ENCODE measurements at places on chromosomes 1 and 21.

DNA sequence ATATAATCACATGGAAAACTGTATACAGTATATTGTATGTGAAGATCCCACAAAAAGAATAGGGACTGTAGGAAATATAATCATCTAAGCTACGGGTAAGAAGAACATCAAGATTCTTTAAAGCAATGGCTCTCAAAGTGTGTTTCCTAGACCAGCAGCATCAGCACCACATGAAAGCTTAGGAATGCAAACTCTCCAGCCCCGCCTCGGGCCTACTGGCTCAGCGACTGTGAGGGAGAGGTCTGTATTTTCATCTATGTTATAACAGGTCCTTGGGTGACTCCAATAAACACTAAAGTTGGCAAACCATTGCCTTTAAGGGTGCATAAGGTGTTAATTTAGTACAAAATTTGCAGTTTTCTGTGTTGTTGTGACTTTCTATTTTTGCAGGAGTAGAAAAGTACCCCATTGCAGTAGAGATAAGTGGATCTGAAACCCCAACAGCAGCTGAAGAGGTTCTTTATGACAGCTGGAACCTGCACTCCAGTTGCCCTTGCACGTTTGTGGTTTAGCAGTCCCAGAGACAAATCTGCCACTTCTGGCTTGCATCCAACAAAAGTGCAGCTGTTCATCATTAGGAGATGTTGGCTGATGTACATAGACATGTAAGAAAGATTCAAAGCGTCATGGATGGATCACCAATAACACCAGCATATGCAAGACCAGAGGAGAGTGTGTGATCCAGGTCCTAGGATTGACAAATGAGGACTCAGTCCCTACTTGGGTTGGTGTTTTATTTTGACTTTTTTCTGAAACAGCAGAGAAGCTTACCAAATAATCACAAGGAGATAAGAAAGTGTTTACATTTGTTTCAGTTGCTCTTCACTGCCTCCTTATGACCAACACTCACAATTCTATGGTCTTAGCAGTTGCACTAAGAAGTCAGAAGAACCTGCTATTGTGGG lies 15.9 kb upstream of the IFNAR1 start:
- no peak for DNase-seq

DNA sequence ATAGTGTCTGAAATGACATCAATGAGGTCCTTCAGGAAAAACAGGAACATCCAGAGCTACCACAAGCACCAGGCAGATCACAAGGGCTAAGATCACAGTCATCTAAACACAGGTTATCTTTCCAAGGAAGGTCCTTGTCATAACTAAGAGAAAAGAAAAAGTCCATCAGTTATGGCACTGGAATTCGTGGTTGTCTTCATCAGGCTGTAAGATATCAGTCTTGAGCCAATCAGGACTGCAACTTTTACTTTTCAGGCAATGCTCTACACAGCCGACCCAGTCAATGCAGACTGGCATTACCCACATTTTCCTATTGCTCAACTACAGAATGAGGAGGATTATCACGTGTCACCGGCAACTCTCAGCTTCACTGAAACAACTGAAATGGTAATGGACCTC lies 26.4 kb downstream of the SORT1 start:
- DNase-seq: no peak

DNA sequence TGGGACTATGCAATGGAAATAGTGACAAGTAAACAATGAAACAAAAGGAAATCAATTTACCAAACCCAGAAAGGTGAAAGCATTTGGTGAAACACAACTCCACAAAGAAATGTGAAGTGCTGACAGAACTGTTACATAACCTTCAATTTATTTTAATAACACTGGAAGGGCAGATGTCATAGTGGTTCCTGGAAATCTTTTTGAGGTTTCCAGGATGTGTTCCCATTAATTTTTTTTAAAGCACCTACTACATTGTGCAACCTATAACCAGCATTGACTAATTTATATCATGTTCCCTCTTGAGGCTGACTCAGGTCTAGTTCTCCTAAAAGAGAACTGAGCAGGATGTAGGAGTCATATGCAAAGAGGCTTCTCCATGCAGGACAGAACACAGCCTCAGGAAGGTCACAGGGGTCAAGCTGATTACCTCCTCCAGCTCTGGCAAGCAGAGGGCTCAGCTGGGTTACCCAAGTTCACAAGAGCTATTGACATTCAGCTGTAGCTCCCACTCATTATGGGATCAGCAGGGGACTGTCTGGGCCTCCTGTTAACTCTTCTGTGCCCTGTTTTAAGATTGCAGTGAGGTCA lies 157.1 kb upstream of the NRIP1 start:
- DNase-seq: no peak

DNA sequence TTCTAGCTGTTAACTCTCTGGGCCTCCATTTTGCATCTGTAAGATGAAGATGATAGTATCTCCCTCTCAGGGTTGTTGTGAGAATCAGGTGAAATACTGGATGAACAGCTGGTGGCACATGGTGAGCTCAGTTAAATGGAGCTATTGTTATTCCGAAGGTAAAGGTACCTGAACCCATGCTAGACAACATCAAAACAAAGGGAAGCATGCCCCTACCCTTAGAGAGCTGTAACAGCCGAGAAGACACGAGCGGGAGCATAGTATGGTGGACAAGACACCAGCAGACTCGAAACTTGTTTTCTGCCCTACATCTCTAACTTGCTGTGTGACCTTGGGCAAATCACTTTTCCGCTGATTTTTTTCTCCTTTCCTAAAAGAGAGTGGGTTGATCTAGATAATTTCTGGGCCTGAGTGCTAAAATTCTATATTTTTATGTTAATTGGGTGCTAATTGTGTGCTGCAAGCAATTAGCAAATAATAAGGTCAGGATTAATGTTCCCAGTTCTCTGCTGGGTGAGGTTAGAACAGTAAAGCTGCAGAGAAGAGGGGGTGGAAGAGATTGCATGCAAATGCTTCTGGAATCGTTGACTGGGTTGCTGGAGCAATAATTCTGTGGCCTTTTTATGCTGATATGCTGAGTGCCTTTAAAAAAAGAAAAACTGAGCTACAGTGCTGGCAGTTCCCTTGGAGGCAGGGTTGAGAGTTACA lies 10.8 kb downstream of the TMEM200B start:
- no peak for DNase-seq

DNA sequence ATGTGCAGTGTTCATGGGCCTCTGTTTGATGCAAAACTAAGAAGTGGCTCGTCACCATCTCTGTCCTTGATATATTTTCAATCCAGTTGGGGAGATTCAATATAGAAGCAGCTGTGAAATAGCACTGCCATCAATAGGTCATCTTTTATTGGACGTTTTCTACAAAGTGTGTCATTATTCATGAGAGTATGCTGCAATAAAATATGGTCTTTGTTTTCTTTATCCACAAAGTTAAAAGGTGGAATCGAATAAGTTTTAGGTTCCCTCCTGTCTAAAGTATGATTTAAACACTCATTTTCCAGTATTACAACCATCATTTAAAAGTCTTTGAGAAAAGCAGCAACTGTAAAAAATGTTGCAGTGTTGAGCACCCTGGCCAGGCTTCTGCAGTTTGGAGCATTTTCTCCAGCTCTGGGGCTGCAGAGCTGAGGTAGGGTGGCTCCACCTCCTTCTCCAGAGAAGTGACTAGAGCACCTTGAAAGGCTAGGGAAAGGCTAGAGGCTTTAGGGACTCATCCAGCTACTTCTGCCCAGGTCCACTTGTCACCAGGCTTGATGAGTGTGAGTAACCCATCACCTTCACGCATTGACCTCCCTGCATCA lies 56.5 kb upstream of the DNAH14 start:
- DNase-seq: no peak
